ENCODE measurements at places on chromosomes 5 and 9.

DNA sequence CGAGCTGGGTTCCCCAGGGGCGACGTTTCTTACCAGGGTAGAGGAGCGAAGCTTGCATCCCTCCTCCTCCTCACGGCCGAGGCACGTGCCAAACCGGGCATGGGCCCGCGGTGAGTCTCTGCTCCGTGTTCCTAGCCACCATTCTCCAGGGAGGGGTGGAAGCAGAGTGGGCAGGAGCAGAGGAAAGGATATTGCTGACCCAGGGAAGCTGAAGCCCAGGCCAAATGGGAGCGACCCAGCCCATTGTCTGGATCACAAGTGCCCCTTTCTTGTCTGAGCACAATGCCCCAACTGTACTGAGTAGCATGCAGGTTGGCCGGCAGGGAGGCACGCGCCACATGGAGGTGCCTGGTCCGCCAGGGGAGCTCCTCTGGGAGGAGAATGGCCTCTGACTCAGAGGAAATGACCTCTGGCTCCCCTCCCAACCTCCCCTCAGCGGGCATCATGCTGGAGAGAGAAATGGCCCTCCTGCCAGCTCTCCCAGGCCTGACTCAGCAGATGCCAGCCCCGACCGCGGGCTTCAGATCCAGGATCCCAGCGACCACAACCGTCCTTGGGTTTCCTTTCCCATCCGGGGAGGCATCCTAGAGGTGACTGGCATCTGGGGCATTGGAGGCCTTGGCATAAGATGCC, 1.1 kb downstream of the PRR7 start:
- no peak for DNase-seq

GRCh38 chr9:31700252-31701045, 684.0 kb upstream of the ACO1 start:
- no peak for DNase-seq

GRCh38 chr5:172617817-172618216, 23.2 kb upstream of the NEURL1B start:
- DNase-seq, result no peak

DNA sequence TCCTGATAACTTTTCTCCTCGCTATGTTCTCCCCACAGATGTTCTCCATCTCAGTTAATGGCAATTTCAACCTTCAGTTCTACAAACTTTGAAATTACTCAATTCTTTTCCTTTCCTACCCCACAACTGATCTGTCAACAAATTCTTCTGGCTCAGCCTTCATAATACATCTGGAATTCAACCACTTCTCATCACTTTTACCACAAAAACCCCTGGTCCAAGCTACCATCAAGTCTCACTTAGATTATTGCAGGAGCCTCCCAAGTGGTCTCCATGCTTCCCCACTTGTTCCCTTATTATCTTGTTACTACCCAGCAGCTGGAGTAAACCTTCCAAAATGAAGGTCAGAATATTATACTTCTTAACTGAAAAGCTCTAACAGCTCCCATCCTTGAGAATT, 110.1 kb downstream of the FBN2 start:
- DNase-seq, result no peak

- DNase-seq, result peak; percentile 75
These were observed 188.4 kb upstream of the NR4A3 start for GRCh38 chr9:99633265-99633664.

- DNase-seq, result no peak
These were observed 31.3 kb downstream of the ANKHD1 start for GRCh38 chr5:140432916-140433315.

GRCh38 chr9:110021891-110022290, 186.1 kb downstream of the C9orf152 start:
- DNase-seq, result peak; percentile 96
